EL (cell line): ENCODE measurements at places on chromosomes 6 and 20.

- peak; percentile 8 for DNase-seq
These were observed 478 bp upstream of the MTHFD1L start for GRCh38 chr6:150865043-150865405.

- no peak for DNase-seq
These were observed 127.6 kb upstream of the AKAP12 start for GRCh38 chr6:151112130-151112529.

DNA sequence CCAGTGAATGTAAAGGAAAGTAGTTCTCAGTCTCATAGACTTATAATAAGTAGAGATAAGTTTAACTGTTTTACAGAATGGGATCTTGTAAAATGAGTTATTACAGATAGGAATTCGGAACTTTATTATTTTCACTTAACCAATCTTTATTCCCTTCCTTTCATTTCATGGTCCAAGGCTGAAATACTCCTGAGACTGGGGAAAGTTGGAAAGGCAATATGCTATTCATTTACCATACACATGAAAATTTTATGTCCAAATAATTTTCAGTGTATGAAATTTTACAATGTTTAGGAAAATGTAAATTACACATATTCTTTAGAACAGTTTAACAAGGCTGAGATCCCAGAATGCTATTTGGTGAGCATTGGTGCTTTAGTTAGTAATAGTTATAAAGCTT lies 62.3 kb downstream of the HMGCLL1 start:
- DNase-seq, result no peak

DNA sequence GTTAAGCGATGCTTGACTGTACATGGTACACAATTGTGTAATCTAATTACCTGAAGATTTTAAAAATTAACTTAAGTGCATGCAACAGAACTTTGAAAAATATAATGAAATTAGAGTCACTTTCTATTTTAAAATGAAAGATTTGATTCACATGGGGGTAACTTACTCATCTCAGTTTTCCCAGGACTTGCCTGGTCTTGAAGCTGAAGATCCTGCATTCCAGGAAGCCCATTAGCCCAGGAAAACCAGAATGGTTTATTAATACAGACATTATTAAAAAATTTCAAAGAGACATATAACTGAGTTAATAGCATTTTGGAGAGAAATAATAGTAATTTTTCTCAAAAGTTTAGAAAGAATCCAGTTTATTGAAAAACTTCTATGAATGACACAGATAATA lies 190.6 kb downstream of the SIM1 start:
- DNase-seq, result no peak

DNA sequence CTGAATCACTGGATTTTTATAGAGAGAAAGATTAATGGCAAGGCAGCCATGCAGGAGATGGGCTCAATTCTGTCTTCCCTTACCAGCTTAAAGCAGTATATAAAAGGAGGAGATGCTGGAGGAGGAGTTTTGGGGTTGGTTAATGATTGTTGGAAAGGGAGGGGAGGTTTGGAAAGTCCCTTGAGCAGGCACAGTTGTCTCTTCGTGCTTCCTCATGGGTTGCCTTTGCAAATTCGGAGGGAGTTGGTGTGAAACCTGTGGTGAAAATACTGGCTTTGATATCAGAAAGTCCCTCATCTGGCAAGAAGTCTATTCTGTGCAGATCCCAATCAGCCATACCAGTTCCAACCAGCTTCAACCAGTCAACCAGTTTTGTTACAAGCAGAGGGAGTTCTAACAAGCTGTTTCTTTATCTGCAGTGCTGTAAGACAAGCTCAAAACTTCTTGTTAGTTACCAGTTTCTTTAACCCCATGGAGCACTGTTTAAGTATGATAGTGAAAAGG lies 107.0 kb downstream of the HIVEP1 start:
- DNase-seq, result no peak

DNA sequence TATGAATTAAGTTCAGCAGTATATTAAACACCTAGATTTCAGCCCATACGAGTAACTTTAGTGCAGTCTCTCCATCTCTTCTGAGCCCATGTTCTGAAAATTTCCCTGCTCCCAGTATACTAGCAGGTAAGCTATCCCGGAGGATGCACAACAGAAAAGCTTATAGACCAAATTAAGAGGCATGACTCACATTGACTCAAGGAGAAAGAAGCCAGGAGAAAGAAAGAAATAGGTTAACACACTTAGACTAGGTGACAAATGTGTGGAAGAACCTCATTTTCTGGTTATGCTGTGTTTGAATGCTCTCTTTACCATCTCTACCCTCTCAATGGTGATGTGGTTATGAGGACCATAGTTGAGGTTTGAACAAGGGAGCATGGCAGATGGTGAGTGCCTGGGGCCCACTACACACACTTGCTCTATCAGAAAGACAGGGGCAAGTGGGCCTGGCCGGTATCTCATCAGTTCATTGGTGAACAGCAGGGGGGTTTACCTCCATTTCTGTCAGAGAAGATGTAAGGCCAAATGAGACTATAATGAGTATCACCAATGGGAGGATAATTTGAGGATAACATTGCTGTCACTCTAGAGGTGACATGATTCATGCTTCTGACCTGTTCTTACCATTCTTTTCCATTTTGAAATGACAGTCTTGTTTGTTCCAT lies 902.3 kb upstream of the FLRT3 start:
- DNase-seq, result no peak

DNA sequence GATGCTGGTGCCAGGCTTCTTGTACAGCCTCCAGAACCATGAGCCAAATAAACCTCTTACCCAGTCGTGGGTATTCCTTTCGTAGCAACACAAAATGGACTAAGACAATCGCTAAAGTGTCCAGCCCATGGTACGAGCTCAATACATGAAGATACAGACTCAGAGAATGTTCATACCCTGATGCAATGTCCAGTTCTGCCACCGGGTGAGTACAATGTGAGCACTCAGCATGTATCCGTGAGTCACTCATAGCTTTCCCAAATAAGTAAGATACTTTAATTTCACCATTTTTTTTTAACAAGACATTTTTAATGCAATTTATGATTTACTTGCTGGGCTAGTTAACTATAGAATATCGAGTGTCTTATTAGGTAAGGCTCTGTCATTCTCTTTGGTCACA lies 26.7 kb upstream of the PDE10A start:
- no peak for DNase-seq

- DNase-seq, result no peak
These were observed 156.0 kb upstream of the FAM83B start for GRCh38 chr6:54690596-54690995.

DNA sequence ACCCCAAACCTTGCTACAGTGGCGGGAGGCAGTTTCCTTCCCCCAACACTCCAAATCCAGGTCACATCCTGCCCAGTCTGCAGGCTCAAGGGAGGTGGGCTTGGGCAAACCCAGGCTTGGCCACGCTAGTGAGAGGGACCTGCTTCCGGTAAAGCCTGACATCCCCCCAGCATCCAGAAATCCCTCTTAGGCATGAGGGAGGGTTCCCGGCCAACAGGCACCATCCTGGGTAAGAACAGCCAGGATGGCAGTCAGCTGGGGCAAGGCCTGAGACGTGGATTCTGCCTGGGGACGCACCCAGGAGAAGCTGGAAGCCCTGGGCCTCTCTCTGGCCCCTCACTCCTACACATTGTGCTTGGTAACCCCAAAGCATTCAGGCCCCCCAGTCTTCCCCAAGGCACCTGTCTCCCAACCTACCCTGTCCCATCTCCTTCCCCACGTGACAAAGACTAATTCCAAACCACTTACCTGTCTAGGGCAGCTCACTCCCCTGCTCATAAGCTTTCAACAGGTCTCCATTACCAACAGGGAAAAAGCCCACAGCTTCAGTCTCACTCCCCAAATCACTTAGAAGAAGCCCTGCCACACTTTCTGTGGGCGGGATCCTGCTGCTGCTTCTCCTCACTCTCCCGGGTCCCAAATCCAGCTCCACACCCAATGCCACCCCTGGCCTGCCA lies 2.1 kb downstream of the C20orf144 start:
- DNase-seq, result no peak

DNA sequence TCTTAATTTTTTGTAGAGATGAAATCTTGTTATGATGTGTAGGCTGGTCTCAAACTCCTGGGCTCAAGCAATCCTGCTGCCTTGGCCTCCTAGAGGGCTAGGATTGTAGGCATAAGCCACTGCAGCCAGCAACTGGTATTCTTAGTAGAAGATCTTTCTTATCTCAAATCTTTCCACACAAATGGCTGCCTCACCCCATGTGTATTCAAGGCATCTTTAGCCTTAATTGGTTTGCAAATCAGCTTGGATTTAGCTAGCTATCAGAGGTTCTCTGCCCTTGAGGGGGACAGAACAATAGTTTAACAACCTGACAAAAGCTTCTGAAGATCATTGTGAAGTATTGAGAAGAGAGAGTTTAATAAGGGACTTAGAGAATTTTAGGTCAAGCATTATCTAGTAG lies 17.9 kb upstream of the ABRACL start:
- no peak for DNase-seq

- DNase-seq, result no peak
These were observed 296.4 kb upstream of the CDH4 start for GRCh38 chr20:60955706-60956105.

DNA sequence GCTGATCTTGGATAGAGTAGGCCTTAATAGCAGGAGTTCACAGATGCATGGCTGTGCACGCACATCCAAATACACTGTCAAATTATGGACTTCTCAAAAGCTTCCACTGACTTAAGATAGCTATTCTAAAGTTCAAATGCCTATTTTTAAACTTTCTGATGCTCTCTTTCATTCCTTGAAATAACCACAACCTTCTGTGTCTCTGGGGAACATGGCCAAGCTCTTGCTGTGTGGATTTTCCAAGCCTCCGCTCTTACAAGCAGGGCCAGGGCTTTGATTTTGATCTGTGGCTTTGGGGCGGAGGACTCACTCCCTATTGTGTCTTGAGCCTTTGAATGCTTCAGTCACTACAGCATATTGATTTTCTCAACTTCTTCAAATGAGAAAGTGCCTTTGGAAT lies 35.7 kb upstream of the SNRPB2 start:
- no peak for DNase-seq

DNA sequence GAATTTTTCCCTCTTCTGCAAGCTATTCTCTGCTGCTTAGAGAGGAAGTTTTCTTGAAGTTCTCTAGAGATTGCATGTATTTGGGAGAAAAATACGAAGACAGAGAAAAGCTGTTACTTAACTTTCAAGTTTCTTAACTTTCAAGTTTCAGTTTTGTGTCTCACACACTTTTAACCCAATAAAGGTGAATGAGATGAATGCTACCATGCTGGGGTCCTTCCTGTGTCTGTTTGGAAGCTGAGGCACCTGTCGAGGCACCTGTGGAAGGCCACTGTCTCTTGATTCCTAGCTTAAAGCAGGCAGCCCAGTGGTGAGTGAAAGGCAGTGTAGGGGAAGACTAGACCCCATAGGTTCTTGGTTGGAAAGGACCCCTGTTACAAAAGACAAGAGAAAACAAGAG lies 372.8 kb upstream of the JARID2 start:
- no peak for DNase-seq

DNA sequence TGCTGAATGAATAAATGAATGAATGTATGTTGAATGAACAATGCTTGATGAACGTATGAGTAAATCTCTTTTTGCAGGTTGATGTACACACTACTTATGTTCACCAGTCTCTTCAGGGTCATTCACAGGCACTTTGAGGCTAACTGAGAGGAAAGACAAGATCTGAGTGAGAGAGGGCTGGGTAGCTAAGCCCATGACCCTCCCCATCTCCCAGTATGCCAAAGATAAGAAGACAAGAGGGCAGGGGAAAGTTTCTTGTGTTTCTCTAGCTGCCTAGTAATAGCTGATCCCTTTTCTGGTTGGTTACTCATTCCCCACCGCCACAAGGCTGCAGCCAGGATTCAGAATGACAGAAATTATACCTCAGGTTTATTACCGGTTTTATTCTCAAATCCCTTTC lies 90.7 kb downstream of the CEP57L1 start:
- no peak for DNase-seq

- DNase-seq, result no peak
These were observed 32.1 kb downstream of the MOCS1 start for GRCh38 chr6:39902136-39902535.

DNA sequence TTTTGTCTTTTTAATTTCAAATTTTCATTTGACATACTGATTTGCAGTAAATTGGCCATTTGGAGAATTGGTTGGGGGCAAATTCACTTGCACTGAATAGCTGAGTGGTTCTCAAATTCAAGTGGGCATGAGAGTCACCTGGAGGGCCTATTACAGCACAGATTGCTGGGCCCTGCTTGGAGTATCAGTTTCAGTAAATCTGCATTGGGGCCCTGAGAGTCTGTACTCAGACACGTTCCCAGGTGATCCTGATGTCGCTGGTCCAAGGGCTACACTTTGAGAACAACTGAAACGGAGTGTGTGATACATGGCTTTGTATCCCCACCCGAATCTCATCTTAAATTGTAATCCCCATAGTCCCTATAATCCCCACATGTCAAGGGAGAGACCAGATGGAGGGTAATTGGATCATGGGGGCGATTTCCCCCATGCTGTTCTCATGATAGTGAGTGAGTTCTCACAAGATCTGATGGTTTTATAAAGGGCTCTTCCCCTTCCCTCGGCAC lies 115.9 kb downstream of the KLHL32 start:
- DNase-seq, result no peak

GRCh38 chr6:53119772-53120409 lies 28.8 kb downstream of the GCM1 start:
- peak; percentile 71 for DNase-seq

DNA sequence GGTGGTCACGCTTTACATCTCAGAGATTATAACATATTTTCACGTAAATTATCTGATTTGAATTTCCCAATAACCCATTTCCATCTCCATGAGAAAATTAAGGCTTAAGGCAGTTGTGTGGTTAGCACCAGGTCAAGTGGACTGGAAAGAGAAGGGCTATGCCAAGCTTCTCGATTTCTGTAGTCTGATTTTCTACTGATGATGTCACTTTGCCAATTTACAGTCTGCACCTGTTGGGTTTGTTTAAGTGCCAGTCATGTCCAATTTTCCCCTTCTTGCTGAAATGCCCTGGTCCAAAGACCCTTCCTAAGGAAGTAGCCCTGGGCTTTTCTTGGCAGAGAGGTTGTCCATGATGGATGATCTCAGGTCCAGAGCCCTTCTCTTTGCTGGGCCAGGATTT lies 562.3 kb upstream of the BTBD3 start:
- DNase-seq, result no peak

- peak; percentile 10 for DNase-seq
These were observed 521 bp downstream of the CDK5RAP1 start for GRCh38 chr20:33400812-33401183.

DNA sequence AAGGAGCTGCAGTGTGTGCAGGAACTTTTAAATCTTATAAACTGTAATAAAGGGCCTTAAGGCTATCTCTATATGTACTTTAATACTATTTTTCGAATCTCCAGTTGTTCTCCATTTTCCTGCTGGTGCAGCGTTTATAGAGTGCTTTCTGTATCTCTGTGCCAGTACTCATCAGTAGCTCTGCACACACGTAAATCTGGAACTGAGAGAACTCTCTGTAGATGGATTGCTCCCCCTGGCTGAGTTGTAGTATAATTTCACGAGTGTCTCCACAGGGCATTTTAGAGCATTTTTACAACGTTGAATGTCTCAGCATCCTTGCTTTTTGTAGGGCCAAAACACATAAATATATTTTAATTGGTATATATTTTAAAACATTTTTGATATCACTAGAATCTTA lies 256.5 kb downstream of the TRDN start:
- DNase-seq, result no peak

- no peak for DNase-seq
These were observed 252.6 kb upstream of the CITED2 start for GRCh38 chr6:139627091-139627490.

GRCh38 chr20:44309763-44310663 lies 989 bp downstream of the FITM2 start:
- DNase-seq, result peak; percentile 50
